ENCODE measurements at places on chromosomes 1 and 21.
A peak's percentile ranks its signal among the peaks of the same experiment; 100 is the strongest.

DNA sequence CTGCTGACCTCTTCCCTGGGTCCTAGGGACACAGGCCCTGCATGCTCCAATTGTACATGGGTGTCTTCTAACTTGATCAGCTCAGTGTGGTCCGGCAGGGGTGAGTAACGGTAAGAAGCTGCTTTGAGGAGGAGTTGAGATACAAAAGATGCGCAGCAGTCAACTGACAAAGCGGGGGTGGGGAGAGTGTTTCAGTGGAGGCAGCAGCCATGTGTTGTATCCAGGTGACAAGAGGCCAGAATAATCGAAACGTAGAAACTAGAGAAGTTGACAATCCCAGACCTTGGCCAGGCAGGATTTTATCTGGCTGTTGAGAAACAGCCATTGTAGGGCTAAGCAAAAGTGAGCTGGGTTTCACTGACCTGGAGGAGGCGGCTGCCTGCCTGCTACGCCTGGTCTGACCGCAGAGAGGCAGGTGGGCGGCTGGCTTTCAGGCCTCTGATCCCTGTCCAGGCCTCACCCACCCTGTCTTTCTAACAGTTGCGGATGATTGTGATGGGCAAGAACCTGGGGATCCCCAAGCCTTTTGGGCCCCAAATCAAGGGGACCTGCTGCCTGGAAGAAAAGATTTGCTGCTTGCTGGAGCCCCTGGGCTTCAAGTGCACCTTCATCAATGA lies 28.8 kb downstream of the PADI6 start:
- no peak for DNase-seq

GRCh38 chr21:20661246-20661645 lies 337.0 kb upstream of the NCAM2 start:
- DNase-seq: peak; percentile 44

DNA sequence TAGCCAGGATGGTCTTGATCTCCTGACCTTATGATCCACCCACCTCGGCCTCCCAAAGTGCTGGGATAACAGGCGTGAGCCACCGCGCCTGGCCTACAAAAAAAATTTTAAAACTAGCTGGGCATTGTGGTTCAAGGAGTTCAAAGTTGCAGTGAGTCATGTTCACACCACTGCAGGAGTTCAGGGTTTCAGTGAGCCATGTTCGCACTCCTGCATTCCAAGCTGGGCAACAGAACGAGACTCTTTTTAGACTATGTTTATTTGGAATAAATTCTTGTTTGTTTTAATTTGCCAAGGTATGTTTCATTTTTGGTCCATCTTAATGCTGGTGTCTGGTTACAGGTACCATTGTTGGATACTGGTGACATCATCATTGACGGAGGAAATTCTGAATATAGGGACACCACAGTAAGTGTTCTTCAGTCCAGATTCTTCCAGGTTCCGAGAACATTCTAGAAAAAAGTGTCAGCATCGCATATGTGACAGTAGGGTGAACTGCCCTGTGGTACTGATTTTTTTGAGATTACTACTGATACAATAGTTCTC lies 3.9 kb downstream of the PGD start:
- DNase-seq: no peak

GRCh38 chr1:43645461-43645860 lies 4.5 kb upstream of the KDM4A start:
- DNase-seq: no peak

DNA sequence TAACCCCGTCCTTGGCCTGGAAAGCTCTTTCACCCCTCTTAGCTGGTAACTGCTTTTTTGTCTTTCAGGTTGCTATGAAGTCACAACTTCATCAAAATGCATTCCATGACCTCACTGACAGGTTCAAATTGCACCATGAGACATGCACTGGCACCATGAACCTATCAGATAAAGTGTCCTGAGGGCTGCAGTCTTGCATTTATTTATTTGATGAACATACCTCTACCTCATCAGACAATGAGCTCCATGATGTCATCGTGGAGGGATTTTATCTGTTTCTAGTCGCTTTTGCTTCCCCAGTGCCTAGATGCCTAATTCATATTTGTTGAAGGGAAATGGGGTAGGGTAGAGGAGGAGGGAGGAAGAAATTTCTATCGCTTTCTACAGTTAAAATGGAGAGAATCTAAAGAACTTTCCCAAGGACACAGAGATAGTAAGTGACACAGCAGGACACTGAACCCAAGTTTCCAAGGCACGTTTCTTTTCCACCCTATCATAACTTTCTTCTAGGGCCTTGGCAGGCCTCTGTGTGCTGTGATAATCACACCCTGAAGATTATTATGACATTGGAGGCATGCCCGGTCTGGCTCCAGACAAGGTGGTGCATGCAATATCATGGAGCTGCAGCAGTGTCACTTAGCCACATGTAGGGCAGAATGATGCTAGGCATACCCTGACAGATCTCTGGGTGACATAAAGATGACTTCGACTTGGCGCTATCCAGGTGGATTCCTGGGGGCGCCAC lies 69.5 kb downstream of the CD58 start:
- no peak for DNase-seq
